ENCODE measurements at places on chromosomes 1 and 21.

DNA sequence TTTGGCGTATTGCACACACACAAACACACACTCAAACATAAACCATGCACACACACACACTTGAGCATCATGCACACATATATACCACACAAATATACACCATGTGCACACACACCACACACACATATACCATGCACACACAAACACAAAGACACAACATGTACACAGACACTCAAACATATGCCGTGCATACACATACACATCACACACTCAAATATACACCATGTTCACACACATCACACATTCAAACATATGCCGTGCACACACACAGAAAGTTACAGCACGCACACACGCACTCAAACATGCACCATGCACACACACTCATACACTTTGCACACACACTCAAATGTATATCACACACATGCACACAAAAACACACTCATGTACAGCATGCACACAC lies 361.5 kb downstream of the CAMTA1 start:
- no peak for DNase-seq

DNA sequence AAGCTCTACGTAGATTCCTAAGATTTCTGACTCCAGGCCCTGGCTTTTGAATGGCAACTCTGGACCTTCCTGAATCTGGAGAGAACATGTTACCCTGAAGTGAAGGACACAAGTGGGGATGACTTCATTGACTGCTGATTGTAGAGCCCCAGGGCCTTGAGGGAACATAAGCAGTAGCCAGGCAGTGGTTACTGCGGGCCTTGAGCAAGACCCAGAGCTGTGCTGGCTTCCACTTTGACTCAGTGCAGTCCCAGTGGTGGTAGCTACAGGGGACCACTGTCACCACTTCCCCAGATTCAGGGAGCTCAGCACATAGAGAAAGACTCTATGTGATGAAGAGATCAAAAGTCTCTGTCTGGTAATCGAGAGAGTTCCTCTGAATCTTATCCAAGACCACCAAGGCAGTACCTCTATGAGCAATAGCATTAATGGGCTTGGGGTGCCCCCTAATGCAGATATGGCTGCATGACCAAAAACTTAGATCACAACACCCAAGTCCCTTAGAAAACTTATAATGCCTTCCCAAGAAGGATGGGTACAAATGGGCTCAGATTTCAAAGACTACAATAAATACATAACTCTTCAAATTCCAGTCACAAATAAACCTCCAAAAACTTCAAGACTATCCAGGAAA lies 1278.3 kb downstream of the AMY1C start:
- DNase-seq = no peak

DNA sequence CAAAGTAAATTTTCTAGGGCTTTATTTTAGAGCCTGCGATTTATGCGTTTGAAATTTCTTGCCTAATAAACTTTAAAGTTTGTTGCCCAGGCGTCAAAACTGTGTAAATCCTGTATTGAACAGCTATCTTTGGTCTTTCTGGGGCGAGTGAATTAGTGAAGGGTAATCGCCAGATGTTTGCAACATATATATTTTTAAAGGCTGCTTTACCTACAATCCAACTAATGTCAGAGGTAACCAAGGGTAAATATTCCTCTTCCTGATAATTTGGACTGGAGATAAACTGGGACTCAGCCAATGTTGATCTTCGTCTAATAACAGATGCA lies 885 bp upstream of the PROX1 start:
- no peak for DNase-seq

- DNase-seq = no peak
Measured at GRCh38 chr1:18062185-18062584, 45.4 kb upstream of the IGSF21 start.

DNA sequence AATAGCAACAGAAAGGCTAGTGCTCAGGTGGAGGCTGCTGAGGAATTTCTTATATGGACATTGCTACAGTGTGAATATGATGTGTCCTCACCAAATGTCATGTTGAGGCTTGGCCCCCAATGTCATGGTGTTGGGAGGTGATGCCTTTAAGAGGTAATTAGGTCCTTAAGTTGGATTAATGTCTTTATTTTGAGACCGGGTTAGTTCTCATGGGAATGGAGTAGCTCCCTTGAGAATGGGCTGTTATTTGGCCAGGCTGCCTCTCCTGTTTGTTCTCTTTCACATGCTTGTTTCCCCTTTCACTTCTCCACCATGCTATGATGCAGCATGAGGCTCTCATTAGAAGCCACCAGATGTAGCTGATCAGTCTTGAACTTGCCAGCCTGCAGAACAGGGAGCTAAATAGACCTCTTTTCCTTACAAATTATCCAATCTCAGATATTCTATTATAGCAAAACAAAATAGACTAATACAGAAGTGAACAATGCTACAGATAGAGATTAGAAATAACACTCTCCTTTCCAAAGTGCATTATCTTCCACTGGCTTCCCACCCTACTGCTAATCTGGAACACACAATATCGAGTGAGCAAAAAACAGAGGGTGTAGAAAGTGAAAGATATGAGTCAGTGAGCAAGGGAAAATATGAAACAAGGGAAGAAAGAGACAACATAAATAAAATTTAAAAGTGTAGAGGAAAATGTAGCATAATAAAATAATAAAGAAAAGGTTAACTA lies 160.2 kb downstream of the NTMT2 start:
- DNase-seq = no peak

- no peak for DNase-seq
Measured at GRCh38 chr1:6157528-6158174, 22.5 kb downstream of the CHD5 start.

All from T-helper 17 cell (primary cell).